Fibroblast of skin of left biceps (primary cell): ENCODE measurements at places on chromosomes 11 and 22.

- DNase-seq, result no peak
Measured at GRCh38 chr11:45093761-45094455, 52.5 kb upstream of the PRDM11 start.

- no peak for DNase-seq
Measured at GRCh38 chr22:38295339-38295738, 21.9 kb downstream of the CSNK1E start.

DNA sequence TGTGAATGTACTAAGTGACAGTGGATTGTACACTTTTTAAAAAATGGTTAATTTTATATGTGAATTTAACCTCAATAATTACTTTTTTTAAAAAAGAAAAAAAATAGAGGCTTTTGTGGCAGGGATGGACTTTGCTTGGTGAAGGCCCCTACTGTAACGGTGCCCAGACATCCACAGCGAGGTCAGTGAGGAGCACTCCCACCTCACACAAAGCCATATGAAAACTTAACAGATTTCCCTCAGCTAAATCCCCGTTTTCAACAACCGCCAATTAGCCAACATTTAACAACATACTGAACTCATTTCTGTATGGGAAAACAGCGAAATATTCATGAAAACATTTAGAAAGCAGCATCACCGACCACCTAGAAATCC lies 642 bp upstream of the C11orf58 start:
- DNase-seq, result no peak

GRCh38 chr11:6926208-6927029 lies at the start of gene ZNF215:
TSS of gene ZNF215 (plus strand) at chr11:6926426. CDS start at chr11:6932273, 5,847 bp downstream.
- DNase-seq, result peak; percentile 45

DNA sequence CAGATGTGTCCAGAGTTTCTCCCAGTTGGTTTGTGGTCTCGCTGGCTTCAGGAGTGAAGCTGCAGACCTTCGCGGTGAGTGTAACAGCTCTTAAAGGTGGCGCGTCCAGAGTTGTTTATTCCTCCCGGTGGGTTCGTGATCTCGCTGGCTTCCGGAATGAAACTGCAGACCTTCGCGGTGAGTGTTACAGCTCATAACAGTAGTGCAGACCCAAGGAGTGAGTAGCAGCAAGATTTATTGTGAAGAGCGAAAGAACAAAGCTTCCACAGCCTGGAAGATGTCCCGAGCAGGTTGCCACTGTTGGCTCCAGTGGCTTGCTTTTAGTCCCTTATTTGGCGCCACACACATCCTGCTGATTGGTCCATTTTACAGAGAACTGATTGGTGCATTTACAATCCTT lies 1.8 kb upstream of the PGA3 start:
- no peak for DNase-seq

- no peak for DNase-seq
Measured at GRCh38 chr11:67098799-67099429, 20.1 kb upstream of the KDM2A start.

DNA sequence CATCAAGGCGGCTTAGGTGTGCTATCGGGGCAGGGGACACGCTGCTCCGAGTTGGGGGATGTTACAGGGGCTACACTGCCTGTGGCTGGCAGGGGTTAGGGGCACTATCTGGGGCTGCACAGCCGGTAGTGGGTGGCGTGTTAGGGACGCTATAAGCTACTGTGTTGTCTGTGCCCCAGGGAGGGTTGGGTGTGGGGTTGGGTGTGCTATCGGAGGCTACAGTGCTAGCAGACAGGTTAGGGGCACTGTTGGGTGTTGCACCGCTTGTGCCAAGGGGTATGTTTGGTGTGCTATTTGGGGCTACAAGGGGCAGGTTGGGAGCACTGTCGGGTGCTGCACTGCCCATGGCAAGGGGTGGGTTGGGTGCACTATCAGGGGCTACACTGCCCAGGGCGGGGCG lies 120.2 kb upstream of the VPREB1 start:
- no peak for DNase-seq

DNA sequence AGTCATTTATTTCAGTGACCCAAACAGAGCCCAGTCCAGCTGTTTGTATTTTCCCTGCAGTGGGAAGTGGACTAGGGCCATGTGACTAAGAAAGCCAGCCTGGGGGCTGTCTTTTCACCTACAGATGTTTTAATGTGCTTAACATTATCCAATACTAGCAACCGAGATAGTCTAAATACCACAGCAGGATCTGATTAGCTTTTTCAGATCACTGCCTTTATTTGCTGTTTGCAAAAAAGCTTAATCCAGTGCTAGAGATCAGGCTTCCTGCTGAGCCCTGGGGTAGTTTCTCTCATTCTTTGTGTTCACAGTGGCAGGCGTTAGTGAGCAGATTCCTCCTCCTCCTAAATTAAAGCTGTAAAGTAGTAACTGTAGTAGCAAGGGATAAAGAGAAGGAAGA lies 35.0 kb downstream of the ZC3H12C start:
- DNase-seq, result peak; percentile 49

DNA sequence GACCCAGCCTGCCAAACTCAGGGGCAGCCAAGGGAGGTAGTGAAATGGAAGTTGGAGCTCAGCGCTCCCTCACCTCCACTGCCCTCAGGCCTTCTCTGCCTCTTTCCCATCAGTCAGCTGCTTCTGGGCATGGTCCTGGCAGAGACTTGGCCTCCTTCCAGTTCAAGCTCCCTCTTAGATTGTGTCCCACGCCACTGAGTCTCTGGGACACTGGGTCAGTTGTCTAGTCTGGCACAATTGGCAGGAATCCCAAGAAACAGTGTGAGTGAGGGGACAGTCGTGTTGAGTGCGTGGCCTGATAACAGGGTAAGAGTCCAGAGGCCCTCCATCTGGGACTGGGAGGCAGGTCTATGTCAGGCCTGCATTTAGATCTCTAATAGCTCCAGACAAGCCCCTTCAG lies 7.1 kb upstream of the SLC35E4 start:
- no peak for DNase-seq

GRCh38 chr11:100908746-100909145 lies 220.9 kb downstream of the PGR start:
- no peak for DNase-seq

GRCh38 chr22:37705205-37705604 lies 8.4 kb downstream of the TRIOBP start:
- DNase-seq, result no peak
